ENCODE measurements at places on chromosomes 4 and X.

GRCh38 chr4:17762726-17763125, 18.7 kb downstream of the FAM184B start:
- DNase-seq: no peak

DNA sequence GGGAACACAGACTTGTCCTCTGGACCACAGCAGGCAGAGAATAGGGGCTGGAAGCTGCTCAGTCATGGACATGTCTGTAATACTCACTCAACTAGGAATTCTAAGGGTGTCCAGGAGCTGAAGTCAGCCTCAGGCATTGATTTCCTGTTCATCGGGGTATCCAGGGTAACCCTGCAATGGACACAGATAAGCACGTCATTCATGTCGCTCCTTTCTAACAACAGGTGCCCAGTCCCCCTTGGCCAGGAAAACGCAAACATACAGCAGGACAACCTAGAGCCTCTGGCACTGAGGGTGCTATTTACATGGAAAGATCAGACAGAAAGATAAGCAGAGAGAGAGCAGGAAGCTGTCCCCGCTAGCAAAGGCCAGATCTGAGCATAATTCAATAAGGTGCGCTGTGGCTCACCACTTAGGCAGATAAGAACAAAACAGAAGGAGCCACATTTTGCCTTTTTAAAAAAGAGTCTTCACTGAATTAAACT, 21.3 kb downstream of the QDPR start:
- peak; percentile 66 for DNase-seq

DNA sequence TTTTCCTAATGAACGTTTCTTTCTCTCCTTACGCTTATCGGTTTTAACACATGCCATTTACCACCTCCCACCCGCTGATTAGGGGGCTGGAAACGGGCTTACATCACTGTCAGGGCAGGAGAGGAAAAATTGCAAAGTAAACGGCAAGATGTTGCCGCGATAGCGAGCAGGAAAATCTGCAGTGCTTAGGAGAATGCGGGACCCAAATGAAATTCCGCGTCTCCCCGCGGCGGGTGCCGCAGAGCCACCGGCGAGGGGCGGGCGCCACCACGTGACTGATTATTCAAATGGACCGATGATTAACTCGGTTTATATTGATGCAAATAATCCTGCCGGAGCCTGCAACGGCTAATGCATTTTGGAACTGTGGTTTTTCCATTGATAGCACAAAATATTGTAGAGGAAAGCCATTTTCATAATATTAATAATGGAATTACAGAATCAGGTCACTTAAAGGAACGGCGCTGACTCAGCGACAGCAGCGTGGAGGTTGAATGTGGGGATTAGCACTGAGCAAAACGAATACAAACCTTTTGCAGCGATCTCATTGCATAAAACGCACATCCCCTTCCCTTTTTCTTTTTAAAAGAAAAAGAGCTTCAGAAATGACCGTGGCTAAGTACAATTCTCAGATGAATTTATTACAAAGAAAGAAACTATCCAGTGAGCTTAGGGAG, 224.2 kb downstream of the STIM2 start:
- no peak for DNase-seq

DNA sequence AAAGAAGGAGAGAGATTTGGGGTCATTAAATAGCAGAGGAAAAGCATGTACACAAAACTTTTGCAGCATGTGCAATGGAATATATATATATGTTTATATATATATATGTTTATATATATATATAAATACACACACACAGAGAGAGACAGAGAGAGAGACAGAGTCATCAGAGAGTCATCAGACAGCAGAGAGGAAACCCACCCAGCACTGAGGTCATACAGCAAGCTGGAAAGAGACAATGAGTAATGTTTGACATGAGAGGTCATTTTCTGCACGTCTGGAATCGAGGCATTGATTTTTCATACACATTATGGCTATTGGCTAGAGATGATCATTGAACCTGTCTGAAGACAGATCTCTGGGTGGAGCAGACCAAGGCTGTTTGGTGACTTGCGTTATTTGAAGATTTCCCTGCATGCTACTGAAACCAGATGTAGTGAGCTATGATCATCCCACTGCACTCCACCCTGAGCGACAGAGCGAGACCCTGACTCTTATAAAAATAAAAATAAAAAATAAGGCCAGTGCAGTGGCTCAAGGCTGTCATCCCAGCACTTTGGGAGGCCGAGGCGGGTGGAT, 48.8 kb upstream of the SHOX start:
- no peak for DNase-seq

All from T47D (cell line).